DMS79 (cell line): ENCODE measurements at places on chromosomes 6 and 20.

DNA sequence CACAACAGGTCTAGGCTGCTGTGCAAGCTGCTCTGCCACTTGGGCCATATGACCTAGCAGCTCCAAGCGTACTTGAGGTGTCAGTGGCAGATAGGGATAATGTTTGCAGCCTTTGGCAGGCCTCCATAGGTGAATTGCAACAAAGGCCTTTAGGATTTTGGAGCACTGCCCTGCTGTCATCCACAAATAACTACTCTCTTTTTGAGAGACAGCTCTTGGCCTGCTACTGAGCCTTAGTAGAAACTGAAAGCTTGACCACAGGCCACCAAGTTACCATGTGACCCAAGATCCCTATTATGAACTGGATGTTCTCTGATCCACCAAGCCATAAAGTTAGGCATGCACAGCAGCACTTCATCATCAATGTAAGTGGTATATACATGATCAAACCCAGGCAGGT lies 29.9 kb downstream of the FBXO30 start:
- DNase-seq, result no peak

DNA sequence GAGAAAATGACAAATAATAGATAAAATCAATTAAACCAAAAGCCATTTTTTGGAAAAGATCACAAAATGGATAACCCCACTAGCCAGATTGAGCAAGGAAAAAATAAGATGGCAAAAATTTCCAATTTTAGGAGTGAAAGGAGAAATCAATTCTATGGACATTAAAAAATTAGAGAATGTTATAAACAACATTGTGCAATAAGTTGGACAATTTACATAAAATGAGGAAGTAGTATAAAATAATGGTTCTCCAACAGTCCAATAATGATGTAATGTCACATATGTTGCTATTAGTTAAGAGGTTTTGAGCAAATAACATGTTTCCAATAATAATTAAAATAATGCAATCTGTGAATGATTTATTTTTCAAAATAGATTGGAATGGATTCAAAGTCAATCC lies 3.1 kb upstream of the SNAP91 start:
- DNase-seq, result no peak

GRCh38 chr6:31663126-31663960 lies 1.5 kb downstream of the GPANK1 start:
- DNase-seq, result no peak

DNA sequence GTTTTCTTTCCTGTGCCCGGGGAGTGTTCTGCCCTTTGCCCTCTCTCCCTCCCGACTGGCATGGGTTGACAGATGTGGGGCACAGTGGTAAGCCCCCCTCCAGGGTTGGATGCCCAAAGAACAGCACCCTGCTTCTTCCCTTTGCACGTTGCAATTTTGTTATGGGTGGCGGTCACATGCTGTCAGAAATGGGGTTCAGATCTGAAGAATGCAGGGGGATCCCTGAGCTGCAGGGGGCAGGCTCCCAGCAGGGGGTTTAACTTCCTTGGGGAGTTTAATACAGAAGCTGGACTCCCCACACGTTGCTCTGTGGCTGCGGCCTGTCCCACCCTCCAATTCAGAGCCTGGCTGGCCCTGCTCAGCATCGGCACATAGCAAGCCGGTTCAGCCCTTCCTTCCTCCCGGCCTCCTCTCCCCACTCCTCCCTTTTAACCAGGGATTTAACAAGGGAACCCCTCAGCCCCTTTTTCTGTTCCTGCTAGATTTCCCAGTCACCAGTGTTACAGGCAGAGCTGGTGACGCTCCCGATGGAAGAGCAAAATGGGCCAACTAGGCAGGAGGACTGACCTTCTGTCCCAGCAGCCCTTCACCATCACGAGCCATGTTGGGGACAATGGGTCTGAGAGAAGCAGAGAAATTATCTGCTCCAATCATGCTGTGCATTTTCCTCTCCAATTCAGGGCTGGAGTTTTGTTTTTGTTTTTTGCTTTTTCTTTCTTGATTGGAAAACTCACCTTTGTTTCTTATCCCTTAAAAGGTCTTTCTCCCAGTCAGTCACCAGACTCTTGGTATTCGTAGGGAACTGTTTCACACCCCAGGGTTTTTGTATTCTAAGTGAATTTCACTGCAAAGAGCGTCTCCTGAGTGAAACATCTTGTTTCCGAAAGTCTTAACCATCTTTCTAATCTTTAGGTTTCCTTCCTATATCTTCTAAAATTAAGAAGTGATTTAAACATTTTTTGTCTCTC lies 6.8 kb downstream of the FOXF2 start:
- DNase-seq, result no peak

DNA sequence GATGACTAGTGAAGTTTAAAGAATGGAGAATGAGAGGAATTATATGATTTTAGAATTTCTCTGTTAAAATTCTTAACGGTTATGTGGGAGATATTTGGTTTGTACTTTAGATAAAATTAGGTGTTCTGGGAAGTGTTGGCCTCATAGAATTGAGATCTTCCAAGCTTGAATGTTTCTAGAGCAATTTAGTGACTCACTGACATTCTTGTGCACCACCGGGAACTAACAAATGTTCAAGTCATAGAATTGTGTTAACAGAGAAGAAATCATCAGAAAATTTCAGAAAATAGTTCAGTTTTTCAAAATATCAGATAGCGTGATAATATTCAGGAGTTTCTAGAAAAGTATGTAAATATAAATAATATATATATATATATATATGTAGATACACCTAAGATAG lies 67.9 kb upstream of the BMP5 start:
- no peak for DNase-seq

DNA sequence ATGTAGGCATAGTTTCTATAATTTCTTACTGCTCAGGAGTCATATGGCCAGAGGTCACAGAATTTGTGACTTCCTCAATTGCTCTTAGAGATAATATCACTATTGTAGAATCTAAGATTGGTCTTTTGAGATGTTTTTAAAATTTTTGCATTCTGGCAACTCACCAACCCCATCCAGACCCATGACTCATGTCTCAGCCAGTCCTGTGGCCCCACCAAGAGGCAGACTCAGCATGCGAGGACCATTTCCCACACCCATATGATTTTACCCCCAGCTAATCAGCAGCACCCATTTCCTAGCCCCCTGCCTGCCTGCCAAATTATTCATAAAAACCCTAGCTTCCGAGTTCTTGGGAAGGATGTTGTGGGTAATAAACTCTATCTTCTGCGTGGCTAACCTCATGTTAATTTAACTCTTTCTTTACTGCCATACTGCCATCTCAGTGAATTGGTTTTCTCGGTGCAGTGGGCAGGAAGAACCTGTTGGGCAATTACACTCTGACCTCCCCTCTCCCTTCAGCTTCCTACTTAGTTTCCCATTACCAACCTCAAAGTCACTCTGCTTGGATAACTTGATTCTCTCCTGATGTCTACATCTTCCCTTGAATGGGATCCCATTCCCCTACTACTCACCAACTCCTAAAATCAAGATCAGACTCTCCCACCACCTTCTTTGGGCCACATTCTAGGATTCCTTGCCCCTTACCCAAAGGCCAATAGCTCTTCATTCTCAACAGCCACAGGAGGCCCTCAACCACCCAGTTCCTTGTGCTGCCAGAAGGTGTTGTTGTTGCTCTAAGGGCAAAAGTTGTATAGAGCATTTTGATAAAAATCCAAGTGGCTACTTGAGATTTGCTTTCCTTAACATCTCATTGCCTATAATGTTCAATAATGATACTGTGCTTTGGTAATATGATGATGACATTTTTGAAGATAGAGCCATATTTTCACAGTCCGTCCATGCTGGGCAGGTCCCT lies 16.2 kb upstream of the IYD start:
- no peak for DNase-seq

- no peak for DNase-seq
Measured at GRCh38 chr6:1787894-1788293, 178.2 kb downstream of the FOXC1 start.

GRCh38 chr6:39170860-39171259 lies 55.9 kb upstream of the SAYSD1 start:
- DNase-seq, result no peak

GRCh38 chr20:41249411-41250281 lies 67.9 kb downstream of the ZHX3 start:
- no peak for DNase-seq

DNA sequence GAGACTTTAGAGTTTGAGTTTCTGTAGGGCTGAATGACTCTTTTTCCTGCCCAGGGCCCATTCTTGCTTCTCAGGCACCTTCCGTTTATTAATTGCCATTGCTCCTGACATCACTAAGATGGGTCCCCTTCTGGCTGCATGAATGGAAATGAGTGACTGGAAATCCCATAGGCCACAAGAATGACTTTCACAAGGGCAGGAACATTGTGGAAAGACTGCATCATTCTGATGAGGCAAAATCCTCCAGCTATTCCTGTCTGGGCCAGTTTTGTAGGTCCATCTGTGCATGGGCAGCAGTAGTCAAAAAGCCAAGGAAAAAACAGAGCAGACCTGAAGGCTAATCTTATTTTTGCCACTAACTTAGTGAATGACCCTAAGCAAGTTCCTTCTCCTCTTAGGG lies 19.3 kb downstream of the TMEM74B start:
- DNase-seq, result no peak

GRCh38 chr6:53608396-53608795 lies 57.2 kb downstream of the KLHL31 start:
- DNase-seq, result no peak

DNA sequence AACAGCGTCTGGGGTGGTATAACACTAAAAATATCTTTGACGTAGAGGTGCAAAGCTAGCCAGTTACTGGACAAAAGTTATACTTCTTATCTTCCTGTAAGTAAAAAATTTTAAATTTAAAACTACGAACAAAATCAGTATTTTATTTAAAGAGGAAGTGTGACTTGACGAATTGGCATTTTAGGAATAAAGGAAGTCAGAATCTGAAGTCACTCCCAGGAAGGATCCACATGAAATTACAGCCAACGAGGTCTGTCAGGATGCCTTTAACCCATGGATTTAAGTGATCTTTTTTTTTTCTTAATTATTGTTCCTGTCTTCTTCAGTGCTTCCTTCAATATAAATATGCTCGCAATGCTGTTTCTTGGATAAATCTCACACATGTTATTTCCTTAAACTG lies 27.2 kb upstream of the SNX9 start:
- no peak for DNase-seq

GRCh38 chr6:110324548-110324947 lies 33.6 kb downstream of the METTL24 start:
- no peak for DNase-seq

- no peak for DNase-seq
Measured at GRCh38 chr6:44535446-44535845, 147.9 kb downstream of the CDC5L start.

- DNase-seq, result peak; percentile 42
Measured at GRCh38 chr6:53492860-53493634, 51.9 kb downstream of the GCLC start.

DNA sequence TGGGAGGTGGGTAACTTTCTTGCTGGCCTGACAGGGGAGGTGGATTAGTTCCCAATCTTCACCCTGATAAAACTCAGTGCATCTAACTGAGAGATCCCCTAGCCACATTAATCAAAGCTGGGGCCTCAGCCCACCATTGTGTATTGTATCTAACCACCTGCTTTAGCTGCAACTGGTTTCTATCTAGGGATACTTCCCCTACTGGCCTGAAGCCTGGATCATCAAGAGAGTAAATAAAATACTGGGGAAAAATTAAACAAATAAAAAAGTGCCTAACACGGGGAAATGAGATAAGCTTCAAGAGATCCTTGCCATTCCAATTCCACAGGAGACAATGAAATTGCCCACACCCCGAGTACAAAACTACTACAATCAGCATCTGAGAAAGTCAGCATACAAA lies 149.4 kb downstream of the INSM1 start:
- no peak for DNase-seq

- no peak for DNase-seq
Measured at GRCh38 chr20:25283221-25283951, 35.5 kb downstream of the PYGB start.

DNA sequence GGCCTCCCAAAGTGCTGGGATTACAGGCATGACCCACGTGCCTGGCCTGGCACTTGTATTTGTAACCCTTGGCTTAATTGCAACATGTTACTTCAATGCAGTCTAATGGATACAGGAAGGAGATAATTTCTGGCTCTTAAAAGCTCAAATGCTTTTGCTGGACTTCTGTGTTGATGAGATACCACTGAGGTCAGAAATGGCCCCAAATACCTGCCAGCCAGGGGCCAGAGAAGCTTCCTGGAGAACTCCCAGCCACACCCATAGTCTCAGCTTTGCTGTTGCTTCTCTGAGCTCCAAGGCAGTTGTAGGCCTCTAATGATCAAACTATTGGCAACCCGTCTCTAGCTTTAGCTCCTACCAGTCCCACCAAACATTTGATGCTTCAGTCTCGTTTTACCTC lies 14.2 kb upstream of the ZNFX1 start:
- DNase-seq, result no peak

- peak; percentile 79 for DNase-seq
Measured at GRCh38 chr6:106069478-106069877, 16.7 kb upstream of the PRDM1 start.
